ENCODE measurements at places on chromosomes 7 and 10.

DNA sequence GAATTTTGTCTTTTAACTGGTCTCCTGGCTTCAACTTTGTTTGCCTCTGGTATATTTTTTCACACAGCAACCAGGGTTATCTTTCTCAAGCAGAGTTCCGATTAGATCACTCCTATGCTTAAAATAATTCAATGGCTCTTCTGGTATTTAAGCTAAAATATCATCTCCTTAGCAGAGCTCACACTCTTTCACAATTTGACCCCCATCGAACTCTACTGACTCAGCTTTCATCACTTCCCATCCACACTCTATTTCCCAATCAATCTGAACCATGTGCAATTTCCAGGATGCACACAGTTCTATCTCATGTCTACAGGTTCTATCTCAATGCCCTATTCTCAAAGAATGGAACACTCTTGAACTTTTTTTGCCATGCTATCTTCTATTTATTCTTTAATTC is 809.5 kb downstream of the GRID1 start:
- DNase-seq: no peak

DNA sequence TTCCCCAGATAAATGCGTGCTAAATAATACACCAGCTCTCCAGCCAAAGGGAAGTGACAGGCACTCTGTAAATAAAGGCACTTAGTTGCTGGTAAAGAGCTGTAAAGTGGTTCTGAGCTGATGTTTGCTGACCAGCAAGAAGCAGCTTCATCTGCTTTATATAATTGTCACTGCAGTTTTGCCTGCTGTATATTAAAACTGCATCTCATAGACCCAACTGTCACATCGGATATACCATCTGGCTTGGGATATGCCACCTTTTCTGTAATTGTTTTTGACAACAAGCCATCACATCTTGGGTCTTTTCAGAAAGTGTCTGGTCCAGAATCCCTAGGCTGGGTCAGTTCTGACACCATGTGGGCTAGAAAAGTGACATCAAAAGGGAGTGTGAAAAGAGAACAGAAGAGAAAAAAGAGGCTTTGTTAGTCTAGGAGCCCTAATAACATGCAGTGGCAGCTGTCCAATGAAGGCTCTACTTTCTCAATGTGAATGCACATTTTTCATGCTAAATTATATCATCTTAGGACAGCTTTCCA is 697.6 kb downstream of the KCNMA1 start:
- no peak for DNase-seq

DNA sequence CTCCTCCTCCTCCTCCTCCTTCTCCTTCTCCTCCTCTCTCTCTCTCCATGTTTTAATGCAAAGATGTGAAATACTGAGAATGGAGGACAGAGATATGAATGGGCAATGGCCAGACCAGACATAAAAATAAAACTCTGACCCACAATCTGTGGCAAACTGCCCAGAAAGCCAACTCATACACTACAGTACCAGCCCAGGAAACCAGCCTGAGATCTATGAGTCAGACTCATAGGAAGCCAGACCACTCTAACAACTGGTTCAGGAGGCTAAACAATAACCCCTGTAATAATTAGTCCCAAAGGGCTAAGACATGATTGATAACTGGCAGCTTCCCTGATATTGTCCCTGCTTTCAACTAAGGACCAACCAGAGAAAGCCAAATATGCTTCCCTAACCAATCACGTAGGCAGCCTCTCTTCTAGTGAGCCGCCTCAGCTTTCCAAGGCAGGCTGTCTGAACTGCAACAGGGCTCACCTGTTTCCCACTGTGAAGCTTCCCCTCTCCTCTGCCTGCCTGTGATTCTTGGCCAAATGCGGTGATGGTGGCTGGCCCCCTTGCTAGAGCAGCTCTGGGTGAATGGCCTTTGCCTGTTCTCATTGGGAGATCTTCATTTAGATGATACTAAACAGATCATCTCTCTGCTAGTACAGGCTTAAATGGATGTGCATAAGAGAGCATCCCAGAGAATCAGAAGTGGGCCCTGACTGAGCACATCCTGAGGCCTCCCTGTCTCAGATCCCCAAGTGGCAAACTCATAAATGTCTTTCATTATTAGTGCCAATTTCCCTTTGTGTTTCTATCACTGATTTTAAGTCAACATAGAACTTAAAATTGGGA is 817.6 kb downstream of the TNS3 start:
- no peak for DNase-seq

DNA sequence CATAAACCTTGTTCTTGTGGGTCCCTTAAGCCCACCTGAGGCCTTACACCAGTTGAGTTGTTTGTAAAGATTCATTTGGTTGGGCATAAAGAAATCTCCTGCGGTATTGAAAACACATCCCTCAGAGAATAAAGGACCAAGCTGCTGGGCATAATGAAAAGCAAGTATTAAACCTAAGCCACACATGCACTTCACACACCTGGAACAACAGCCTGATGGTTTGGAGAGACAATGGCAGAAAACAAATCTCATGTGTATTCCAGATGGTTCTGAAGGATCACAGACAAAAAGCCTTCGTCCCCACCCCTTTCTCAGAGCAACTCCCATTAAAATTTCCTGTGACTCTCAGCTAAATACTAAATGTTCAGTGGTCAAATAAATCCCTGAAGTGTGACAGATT is 44.2 kb downstream of the FEZF1 start:
- no peak for DNase-seq

GRCh38 chr10:18334116-18334867 is 194.1 kb downstream of the CACNB2 start:
- no peak for DNase-seq

- DNase-seq: no peak
Measured at GRCh38 chr10:73099141-73099540, 2.5 kb upstream of the P4HA1 start.

DNA sequence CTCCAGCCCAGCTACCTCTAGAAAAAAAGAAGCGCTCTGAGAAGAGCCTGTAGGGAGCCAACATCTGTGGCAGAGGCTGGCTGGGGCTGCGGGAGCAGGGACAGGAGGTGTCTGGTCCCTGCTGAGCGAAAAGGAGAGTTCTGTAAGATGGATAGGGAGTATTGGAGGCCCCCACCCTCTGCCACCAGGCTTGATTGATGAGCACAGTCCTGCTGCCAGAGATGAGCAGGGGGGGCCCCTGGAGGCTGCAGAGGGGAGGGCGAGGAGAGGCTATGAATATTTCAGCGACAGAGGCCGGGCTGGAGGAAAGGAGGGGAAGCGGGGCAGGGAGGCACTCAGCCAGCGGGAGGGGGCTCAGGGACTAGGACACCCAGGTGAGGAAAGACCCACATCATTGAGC is 44.5 kb upstream of the HSPB1 start:
- no peak for DNase-seq

- no peak for DNase-seq
Measured at GRCh38 chr10:34792881-34793280, 22.2 kb downstream of the PARD3 start.

DNA sequence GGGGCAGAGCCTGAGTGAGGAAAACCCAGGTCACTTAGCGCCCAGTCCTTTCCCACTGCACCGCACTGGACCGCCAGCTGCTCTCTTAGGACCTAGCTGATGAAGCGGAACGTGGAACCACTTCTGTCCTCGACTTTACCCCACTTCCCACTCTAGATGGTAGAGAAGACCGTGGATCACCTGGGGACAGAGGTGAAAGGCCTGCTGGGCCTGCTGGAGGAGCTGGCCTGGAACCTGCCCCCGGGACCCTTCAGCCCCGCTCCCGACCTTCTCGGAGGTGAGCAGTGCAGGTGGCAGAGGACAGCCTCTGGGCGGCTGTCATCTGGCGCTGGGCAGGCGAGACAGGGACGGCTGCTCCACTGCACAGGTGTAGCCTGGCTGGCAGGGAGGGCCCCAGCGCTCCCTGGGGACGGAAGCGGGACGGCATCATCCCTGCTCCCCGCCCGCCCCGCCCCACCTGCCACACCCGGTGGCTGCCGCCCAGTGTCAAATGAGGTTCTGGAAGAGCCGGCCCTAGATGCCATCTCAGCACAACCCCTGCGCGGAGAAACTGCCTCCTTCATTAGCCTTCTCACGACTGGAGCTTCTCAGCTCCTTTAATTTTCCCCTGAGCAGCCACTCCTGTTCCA is 11.7 kb downstream of the PLAC9 start:
- peak; percentile 19 for DNase-seq

DNA sequence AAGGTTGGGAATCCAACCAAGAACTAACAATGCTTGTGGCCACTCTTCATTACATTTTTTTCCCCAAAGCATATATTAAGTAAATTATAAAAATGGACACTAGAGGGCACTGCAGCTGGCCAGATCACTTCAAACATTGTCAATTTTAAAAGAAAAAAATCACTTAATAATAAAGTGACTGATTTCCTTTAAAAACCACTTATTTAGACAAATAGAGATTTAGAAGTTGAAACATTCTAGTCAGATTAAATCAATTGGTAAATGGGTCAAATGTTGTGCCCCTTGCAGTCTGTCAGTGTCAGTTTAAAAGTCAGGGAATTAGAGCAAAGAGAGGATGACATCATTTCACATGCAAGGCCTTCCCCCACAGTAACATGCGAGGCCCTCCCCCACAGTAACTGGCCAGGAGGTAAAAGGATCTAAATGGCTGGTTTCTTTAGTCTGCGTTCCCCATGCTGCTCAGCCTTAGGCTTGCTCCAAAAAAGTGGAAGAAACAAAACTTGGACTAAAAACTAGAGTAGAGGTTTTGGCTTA is 177.9 kb downstream of the SKAP2 start:
- no peak for DNase-seq

DNA sequence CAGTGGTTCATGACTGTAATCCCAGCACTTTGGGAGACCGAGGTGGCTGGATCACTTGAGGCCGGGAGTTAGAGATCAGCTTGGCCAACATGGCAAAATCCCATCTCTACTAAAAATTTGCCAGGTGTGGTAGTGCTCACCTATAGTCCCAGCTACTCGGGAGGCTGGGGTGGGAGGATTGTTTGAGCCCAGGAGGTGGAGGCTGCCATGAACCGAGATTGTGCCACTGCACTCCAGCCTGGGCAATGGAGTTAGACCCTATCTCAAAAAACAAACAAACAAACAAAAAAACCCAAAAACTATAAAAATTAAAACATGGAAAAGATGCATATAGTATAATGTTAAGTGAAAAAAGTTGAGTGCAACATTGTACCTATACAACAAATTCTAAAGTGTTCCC is 81.4 kb downstream of the AKR1D1 start:
- DNase-seq: no peak

GRCh38 chr10:132066812-132067211 is 1.1 kb downstream of the JAKMIP3 start:
- no peak for DNase-seq

GRCh38 chr7:23067271-23067670 is 38.3 kb upstream of the KLHL7 start:
- no peak for DNase-seq

DNA sequence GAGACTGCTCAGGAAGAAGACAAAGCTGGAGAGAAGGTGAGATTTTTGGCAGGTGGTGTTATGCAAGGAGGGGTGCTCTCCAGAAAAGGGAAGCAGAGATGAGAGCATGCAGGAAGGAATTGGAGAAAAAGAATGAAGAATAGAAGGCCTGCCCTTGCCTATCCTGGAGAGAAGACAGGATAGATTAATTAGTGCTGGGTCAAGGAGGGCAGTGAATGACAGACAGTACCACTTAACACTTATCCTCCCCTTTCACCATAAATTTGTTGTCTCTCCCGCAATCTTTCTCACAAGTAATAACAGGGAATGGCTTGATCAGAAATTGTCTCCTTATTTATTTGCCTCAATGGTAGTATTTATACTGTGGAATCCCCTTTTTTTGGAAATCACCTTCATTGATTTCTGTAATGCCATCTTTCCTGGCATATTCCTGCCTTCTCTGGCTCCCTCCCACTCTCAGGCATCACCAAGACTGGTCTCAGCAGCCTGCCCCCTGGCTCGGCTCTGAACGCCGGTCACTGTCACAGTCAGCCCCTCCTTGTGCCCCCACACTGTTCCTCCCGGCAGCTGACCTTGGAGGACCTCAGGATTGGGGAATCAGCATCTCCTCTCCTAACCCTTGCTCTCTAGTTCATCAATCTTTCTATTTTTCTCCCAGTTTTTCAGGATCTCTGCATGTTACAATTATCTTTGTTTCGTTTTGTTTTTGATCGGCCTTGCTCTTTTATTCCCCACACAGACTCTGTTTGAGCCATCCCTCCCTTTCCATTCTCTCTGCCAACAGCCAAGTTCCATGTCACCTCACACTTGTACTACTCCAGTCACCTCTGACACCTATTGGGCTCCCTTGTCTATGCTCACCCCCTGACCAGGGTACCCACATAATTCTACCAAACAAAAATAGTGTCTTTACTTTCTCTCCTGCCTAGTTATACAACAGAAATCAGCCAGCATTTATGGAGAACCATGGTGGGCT is 294.2 kb downstream of the PLXDC2 start:
- DNase-seq: no peak

DNA sequence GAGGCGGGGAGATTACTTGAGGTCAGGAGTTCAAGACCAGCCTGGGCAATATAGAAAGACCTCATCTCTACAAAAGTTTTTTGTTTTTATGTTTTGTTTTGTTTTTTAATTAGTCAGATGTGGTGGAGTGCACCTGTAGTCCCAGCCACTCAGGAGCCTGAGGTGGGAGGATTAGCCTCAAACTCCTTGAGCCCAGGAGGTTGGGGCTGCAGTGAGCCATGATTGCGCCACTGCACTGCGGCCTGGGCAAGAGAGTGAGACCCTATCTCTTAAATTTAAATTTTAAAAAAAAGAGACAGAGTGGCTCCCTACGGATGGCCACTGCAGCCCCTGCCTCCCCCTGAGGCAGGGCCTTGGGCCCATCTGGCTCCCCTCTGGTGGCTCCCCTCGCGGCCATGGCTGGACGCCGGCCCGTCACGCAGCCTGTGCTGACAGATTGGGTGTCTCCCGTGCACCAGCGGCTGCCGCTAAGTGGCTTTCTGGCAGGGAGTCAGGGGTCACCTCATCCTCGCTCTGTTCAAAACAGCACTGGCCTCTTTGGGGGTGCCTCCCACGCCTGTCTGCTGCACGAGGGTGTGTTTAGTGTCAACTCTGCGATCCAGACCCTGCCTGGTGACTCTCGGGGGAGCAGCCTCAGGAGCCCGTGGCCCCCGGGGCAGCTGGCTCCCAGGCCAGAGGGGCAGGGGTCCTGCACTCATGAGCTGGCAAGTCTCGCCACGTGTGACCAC is 44.4 kb upstream of the ELN start:
- no peak for DNase-seq

DNA sequence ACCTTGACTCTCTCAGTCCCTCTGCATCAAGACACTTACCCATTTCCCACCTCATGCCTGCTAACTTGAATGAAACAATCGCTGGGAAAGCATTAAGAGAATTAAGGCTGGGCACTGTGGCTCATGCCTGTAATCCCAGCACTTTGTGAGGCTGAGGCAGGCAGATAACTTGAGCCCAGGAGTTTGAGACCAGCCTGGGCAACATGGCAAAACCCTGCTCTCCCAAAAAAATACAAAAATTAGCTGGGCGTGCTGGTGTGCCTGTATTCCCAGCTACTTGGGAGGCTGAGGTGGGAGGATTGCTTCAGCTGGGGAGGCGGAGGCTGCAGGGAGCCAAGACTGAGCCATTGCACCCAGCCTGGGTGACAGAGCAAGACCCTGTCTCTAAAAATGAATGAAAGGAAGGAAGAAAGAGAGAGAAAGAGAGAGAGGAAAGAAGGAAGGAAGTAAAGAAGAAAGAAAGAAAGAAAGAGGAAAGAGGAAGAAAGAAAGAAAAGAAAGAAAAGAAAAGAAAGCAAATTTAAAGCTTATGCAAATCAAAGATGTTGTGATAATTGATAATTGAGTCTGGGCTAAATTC is 646 bp downstream of the SERPINE1 start:
- DNase-seq: no peak

- no peak for DNase-seq
Measured at GRCh38 chr7:148747274-148747673, 48.6 kb downstream of the CUL1 start.

All from HuH-7.5 (cell line).